Nephron progenitor cell (in vitro differentiated cells): ENCODE measurements at places on chromosomes 2 and 18.
A peak's percentile ranks its signal among the peaks of the same experiment; 100 is the strongest.

- no peak for DNase-seq
Measured at GRCh38 chr2:241456546-241456945, 51.8 kb downstream of the STK25 start.

GRCh38 chr2:128315829-128316776, 2.6 kb downstream of the HS6ST1 start:
- DNase-seq: no peak

DNA sequence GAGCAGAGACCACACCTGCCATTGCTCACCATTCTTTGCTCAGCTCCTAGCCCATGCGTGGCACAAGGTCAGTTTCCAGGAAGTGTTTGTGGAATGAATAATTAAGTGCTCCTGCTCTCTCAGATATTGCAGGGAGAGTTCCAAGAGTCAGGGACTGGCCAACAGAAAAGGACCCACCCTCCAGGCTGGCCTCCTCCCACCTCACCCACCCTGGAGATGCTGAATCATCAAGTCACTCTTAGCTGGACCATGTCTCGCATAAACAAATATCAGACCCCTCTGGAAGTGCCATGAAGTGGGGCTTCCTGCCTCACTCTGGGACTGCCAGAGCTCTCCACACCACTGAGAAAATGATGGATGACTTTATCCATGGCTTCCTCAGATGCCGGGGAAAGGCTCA, 256.0 kb downstream of the TNS1 start:
- no peak for DNase-seq

- DNase-seq: no peak
Measured at GRCh38 chr2:142682528-142682927, 194.9 kb upstream of the KYNU start.

DNA sequence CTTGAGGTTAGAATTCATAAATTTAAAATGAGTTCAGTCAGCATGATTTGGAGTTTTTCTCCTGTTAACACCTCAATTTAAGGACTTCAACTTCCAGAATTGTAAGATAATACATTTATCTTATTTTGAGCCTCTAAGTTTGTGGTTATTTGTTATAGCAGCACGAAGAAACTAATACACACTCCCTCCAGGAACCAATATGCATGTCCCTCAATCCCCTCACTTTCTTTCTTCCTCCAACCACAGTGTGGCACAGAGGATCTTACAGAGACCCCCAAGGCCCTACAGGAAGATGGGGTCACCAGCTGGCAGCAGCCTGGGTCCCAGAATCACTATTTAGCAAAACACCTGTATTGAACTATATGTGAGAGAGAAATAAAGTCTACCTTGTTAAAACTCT, 242.0 kb downstream of the RAD51AP2 start:
- DNase-seq: no peak

GRCh38 chr2:156486147-156486546, 50.0 kb downstream of the GPD2 start:
- no peak for DNase-seq

- DNase-seq: no peak
Measured at GRCh38 chr18:50008306-50008705, 186.6 kb downstream of the MYO5B start.

GRCh38 chr2:200219309-200220113, 87.0 kb upstream of the SPATS2L start:
- no peak for DNase-seq

- DNase-seq: no peak
Measured at GRCh38 chr18:34604591-34604990, 105.5 kb upstream of the DTNA start.

GRCh38 chr18:57970356-57971095, 73.5 kb upstream of the NEDD4L start:
- no peak for DNase-seq

GRCh38 chr18:6484659-6485058, 69.9 kb upstream of the L3MBTL4 start:
- DNase-seq: no peak

DNA sequence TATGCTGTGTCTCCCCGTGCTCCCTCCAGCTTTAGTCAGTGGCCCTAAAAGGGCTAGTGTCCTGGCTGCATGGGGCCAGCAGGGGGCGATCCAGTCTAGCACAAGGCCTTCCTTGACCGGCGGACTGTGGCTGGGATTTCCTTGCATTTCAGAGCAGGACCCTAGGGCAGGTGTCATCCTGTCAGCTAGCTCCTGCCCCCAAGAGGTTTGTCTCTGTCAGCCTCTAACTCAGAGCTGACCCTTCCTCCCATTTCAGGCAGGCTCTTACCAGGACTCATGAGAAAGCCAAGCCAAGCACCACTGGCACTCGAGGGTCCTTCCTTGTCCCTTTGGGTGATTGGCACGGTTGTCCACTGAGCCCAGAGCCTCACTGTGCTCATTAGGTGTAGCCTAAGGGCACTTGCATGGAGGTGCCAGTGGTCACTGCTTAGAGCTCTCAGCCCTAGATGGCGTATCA, 140.3 kb downstream of the RPIA start:
- peak; percentile 22 for DNase-seq

- DNase-seq: no peak
Measured at GRCh38 chr2:231671270-231672050, 36.9 kb upstream of the PTMA start.

DNA sequence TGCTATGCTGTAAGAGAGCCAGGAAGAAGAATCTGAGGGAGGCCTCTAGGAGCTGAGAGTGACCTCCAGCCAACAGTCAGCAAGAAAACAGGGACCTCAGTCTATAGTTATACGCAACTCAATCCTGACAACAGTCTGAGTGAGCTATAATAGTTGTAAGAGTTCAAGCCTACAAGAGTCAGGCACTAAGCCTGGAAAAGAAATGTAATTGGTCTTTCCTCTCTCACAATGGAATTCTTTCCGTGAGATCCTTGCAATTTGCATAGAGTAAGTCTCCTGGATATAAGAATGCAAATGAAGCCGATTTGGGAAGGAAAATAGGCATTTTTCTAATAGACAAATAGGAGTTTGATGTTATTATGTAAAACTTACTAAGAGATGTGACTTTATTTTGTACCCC, 1332.6 kb upstream of the CELF4 start:
- no peak for DNase-seq

DNA sequence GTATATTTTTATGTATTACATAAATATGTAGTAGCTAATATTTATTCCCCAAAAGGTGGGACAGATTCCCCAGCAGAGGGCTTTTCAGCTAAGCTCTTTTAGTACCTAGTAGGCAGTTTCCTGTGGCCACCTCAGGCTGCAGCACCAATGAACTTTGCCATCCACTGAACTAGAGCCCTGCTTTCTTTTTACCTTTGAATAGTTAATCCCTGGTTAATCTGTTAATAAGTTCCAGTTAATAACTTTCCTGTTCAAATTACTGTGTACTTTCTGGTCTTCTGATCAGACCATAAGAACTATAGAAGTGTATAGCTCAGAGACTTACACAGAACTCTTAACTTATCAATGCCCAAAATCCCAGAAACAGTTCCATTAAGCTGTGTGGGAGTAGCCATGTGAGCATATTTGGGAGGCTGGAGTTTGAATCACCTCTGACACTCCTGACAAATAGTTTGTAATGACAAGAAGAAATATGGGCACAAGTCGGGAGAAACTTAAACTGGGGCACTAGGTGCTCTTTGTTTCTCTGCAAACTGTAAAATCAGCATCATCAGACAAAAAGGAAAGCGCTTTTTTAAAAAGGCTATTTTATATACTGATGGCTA, 40.0 kb downstream of the ASXL2 start:
- no peak for DNase-seq
